ENCODE measurements at places on chromosomes 2 and 18.

DNA sequence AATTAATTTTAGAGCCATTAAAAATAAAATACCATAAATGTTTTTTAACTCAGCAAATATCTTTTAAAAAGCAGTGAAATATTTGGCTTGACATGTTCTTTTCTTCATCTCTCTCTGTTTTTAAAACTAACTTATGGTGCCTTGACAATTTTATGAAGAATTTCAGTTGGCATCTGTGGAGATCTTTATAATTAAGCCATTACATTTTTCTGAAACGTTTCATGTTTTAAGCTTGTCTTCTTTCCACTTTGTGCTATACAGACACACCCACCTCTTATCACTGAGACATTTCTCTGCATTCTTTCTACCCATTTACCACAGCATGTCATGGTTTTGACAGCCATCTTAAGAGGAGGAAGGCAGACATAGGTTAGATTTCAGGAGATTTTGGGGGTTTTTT, 915.1 kb upstream of the FSHR start:
- no peak for DNase-seq

GRCh38 chr2:15726321-15727057, 134.8 kb downstream of the DDX1 start:
- DNase-seq: no peak

DNA sequence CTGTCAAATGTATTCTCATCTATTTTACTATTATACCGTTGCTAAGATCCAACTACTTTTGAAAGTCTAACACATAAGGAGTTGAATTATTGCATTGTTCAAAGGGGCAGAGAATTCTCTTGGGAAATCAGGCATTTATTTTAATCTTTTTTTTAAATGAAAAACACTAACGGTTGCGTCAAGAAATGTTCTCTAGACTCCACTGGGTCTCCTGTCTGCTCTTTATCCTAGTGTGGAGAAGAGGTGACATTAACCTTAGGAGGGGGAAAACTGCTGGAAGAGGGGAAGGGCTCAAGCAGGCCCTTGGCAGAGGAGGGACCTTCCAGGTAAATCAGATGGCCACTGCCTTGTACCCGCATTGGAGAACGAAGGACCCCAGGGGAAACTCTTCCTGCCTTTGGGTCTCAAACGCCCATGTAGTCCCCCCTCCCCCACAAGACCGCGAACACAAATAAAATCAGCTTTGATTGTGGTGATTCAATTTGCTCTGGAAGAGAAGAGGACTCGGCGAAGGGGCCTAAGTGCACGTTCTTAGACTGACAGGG, 1.1 kb upstream of the APCDD1 start:
- DNase-seq: no peak

- DNase-seq: no peak
These were observed 243.9 kb upstream of the ID2 start for GRCh38 chr2:8437949-8438400.

- DNase-seq: peak; percentile 35
These were observed 609 bp downstream of the TPGS2 start for GRCh38 chr18:36828157-36828629.

- no peak for DNase-seq
These were observed 31.1 kb downstream of the DSG4 start for GRCh38 chr18:31407649-31408048.

DNA sequence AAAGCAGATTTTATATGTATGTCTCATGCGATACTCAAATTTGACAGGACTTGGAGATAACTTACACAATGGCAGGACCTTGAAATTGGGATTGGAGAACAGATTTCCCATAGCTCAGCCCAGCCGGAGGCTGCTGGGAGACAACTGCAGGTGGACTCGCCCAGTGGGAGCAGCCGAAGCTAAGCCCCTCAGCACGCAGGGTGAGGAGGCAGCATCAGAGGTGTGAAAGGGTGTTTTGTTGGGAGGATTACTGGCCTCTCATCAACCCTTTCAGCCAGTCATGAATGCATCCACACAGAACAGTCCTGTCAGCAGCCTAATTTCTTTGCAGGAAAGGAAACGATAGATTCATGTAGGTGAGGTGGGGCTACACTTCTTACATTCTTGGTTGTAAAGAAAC, 110.4 kb upstream of the DYNAP start:
- no peak for DNase-seq
